Activated T-cell treated with anti-CD3 and anti-CD28 coated beads, Interleukin-2, amount 50 U/mL, for 1 hour (primary cell): ENCODE measurements at places on chromosomes 5 and 9.

DNA sequence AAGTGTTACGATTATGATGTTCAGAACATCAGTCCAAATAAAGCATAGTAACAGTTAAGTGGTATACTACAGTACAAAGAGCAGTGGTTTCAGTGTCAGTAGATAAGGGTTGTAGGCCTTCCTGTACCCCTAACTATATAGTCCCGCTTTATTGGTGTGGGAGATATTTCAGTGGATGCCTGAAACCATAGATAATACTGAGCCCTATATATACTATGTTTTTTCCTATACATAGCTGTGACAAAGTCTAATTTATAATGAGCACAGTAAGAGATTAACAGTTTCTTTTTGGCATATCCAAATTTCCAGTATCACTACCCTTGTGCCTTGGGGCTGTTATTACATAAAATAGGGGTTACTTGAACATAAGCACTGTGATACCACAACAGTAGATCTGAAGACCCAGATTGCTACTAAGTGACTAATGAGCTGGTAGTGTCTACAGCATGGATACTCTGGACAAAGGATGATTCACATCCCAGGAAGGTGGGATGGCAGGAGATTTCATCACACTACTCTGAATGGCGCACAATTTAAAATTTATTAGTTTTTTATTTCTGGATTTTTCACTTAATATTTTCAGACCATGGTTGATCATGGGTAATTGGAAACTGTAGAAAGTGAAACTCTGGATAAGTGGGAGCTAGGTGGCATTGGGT, 119.3 kb downstream of the RPS23 start:
- no peak for DNase-seq

DNA sequence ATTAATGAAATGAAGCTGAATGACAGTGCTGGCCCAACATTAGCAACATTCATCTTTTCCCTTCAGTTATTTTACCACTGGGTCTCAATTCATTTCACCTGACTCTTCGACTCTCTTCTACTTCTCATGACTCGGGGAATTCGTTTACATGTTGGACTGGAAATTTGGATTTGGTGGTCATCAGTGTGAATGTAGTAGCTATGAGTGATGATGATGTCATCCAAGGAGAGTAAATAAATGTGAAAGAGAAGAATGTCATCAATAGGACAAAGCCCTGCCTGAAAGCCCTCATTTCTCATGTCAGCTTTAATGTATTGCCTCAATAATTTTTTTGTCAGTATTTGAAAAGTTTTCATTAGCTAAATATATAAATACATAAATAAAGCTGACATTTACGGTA, 21.9 kb upstream of the CFAP95 start:
- DNase-seq, result no peak

- no peak for DNase-seq
Observed at GRCh38 chr9:14532456-14533115, 160.6 kb downstream of the ZDHHC21 start.

DNA sequence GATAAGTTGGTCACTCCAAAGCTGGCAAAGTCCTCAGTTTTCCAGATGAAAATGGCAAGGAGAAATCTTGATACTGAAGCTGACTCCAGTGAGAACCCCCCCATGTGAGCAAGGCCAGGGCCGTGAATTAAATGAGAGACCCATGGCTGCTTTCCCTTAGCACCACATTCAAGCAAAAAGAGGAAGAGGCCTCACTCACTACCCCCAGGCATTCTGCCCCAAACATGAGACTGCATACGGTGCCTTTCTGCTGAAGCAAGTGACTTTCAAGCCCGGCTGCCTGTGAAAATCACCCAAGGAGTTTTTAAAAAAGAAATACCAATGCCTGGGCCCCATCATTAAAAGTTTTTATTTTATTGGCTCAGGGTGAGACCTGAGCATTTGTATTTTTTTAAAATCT, 66.9 kb downstream of the TMEM252 start:
- no peak for DNase-seq

- DNase-seq, result no peak
Observed at GRCh38 chr9:84953252-84953773, 283.8 kb downstream of the NTRK2 start.

GRCh38 chr5:67035098-67035740, 161.4 kb downstream of the CD180 start:
- DNase-seq, result no peak

DNA sequence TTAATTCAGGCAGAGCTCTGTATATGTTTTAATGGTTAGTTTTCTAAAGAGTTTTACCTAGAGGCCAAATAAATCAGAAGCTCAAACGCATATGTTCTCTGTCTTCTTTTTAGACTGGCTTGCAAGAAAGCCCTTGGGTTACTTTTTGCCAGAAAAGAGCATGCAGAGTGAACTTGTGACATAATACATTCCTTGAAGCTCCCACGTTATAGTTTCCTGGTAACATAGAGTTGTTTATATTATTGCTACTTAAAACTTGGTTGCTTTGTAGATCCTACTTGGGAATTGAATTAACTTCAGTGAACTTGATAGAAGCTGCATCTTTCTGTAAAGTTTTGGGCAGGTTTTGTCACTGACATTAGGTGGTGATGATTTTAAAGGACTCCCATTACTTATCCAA, 102.9 kb downstream of the C9orf152 start:
- DNase-seq, result no peak

DNA sequence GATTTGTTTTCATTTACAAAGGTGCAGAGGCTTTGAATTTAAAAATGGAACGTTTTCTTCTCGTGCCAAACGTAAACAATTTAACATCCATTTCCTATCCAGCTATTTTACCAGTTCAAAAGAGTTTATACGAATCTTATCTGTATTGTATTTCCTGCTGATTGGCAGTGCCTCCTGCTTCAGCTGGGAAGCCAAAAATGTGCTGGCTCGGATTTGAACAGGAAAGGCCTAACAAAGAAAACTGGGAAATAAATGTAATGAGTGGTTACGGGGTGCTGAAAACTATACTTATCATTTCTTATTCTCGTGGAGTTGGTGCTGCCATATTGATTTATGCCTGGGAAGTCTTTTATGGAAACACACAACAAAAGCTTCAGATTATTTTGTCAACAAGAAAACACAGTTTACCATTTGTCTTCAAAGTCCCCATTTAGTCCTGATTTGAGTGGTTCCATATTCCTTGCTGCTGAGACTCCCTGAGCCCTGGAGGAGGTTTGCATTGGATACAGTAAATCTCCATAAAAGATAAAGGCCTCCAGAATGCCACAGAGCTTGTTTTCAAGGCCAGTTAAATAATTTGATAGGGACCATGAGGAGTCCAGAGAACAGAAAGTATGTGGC, 507.4 kb downstream of the RASEF start:
- no peak for DNase-seq

DNA sequence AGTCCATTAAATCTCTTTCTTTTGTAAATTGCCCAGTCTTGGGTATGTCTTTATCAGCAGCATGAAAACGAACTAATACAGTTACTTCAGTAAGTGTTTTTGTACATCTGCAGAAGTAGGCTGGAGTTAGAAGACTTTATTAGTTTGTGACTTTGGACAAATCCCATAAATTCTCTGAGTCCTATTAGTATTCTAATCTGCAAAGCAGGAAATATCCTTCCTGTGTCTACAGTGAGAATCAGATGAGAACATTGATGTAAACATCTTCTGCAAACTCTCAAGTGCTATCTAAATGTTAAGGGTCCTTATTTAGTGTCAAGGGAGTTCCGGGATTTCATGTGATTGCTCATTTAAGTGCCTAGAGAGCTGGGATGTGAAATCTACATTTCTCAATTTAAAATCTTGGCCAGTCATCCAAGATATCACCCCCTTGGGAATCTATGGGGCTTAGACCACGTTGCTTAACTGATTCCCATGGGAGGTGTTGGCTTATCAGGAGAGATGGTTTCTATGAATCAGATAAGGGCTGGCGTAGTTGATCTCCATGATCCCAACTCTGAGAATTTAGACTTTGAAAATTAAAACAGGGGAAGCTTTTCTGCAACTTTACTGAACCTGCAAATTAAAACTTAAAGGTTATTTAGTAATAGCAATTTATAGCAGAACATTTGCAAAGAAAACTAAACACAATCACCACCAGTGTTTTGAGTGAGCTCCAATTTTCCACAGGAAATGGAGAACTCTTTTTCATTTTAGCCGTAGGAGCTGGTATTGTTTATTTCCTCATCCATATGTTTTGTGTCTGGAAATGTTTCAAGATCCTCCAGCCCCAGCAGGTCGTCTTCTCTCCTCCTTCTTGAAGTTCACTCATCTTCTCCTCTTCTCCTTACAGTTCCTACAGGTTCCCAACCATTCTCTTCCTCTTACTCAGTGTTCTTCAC, 241.6 kb upstream of the CD180 start:
- no peak for DNase-seq

DNA sequence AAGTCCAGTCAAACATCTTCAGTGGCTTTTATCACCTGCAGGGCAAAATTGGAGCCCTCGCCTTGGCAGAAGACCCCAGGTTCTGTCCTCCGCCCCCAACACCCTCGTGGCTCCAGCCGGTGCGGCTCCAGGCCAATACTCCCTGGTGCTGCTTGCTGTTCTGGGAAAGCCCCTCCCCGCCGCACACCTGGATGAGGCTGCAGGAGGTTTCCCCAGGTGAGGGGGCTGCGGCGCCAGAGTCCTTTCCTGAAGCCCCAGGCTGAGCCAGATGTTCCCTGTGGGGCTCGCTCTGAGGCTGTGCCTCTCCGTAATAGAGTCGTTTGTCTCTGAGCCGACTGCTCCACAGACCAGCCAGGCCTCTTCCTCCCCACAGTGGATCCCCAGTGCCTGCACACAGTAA, 375.4 kb upstream of the IRX1 start:
- DNase-seq, result no peak

DNA sequence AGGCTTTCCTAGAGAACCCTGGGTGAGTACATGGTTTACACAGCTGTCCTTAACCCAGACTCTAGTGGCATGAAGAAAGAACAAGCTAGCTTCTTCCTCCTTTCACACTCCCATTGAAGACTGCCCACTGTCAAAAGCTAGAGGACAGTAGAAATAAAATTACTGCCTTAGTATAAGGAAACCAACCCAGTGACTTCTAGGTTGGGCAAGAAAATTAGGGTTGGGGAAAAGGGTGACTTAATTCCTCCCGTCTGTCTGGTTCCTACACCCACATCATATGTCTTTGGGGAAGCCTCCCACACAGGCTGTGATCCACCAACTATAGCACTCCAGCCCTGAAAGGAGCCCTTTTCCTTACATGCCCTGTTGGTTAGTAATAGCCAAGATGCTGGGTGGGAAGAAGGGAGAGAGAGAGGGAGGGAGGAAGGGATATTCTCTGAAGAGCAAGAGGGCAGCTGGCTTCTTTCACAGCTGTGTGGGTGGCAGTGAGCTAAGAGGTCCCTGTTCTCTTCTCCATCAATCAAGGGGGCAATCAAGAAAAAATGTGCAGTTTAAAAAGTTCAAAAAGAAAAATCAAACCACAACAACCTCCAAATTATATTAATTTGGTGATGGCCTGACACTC, 21.7 kb downstream of the HBEGF start:
- DNase-seq, result no peak

DNA sequence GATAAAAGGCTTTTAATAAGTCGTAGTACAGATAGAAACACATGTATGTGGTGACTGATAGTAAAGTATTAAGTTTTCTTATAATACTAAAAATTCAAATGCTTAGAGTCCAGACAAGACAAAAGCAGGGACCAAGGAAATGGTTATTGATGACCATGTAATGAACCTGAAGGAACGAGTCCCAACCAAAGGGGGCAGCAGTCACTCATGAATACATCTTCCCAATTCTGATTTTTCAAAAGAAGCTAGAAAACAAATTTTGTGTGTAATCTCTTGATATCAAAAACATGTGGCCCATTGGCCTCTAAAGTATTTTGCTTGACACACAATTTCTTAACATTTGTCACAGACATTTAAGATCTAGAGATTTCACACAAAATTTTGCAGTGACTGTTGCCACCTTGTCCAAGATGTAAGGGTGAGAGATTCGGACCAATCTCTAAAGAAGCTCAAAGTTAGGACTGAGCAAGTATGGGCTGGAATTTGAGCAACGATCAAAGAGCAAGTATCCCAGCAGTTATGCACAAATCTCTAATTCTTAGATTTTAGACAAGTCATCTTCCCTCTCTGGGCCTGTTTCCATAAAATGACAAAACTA, 66.8 kb downstream of the ARL15 start:
- no peak for DNase-seq

DNA sequence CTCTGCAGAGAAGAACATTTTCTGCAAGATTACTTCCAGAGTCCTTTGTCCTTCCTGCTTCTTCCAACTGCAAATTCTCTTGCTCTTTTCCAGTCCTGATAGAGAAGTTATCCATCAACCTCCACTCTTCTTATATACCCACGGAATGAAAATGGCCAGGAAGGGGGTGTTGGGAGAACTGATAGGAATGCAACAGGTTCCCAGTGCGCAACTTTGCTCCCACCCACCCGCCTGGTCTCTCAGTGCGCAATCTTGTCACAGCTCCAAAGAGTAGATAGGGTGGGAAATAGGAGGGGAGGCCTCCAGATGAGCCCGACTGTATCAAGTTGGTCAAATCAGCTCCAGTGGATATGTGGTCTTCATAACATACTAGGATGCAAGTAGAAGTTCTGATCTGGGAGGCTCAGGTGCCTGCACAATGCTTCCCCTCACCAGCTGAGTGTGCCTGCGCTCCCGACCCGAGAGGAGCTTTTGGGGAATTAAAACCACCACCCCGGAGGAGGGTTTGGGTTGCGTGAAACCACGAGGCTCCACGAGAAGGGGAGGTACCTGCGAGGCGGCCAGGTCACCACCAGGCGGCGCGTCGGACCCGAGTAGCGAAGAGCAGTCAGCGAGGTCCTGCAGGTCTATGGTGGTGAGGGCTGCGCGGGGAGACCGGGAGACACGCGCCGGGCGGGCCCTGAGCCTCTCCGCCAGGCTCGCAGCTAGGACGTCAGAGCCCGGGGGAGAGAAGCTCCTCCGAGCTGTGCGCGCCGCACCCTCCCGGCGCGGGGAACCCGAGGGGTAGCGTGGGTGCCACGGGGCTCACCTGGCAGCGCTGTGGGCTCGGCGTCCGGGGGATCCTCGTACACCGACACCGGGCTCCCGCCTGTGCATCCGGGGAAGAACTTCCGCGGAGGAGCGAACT, 835 bp downstream of the MCIDAS start:
- peak; percentile 52 for DNase-seq

- no peak for DNase-seq
Observed at GRCh38 chr9:132631685-132632084, 38.1 kb downstream of the DDX31 start.
